ENCODE measurements at places on chromosomes 2 and 18. TPM values are rescaled to one million over a fixed set of nuclear protein-coding genes. Genes with fewer than 3 reads are reported as not detected.

- peak; percentile 55 for DNase-seq
These were observed 3.3 kb upstream of the ZBTB7C start for GRCh38 chr18:48412339-48412929.

The LOXHD1 gene
- total RNA-seq, result 0.11 TPM

- DNase-seq, result no peak
These were observed 249.7 kb downstream of the TPGS2 start for GRCh38 chr18:36578871-36579710.

- DNase-seq, result peak; percentile 27
These were observed 204.1 kb downstream of the NDUFA10 start for GRCh38 chr2:239820836-239821693.

GRCh38 chr18:13486686-13487085, 239.7 kb downstream of the FAM210A start:
- no peak for DNase-seq

DNA sequence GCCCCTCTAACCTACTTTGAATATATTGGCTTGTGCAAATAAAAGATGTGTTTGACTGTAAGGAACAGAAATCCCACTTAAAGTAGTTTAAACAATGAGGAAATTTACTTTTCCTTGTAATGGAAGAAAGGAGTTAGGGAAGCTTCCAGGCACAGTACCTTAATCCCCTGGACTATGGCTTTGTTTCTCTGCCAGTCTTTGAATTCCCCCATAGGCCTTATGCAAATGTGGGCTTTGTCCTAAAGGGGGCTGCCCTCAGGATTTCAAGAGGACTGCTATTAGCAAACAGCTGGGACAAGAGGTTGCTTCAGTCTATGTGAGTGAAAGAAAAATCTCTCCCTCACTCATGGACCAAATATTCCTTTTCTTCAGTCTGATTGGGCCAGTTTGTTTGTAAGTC, 255.1 kb upstream of the THSD7B start:
- DNase-seq, result peak; percentile 67

- DNase-seq, result no peak
These were observed 40.2 kb downstream of the MYOM1 start for GRCh38 chr18:3179430-3180089.

DNA sequence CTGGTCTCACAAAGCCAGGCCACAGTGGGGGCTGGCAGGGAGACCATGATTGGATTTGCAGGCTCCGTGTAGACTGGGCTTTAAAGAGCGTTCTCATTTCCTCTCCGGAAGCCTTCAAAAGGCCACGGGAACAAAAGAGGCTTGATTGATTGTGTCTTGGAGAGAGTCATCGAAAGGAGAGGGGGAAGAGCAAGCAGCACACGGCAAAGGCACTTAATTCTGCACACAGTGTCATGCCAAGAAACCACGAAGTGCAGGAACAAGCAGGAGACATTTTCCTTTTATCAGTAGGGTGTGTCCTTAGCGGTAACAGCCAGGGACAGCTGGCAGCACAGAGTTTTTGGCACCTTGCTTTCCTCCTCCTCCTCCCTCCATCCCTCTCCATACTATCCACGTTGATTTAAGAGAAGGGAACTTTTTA, 47.7 kb downstream of the GLI2 start:
- DNase-seq, result no peak

- DNase-seq, result no peak
These were observed 4.7 kb upstream of the ADCY3 start for GRCh38 chr2:24924732-24925131.

The PIAS2 gene
- 58.4 TPM for total RNA-seq

The FBLN7 gene
- 1.4 TPM for total RNA-seq

- DNase-seq, result no peak
These were observed 301.7 kb downstream of the PAX3 start for GRCh38 chr2:221997100-221997499.

The UGT1A7 gene
- total RNA-seq, result not detected

- DNase-seq, result no peak
These were observed 282.0 kb upstream of the PXDN start for GRCh38 chr2:2026252-2026831.

- no peak for DNase-seq
These were observed 37.9 kb downstream of the DARS1 start for GRCh38 chr2:135947483-135947882.

The OTOS gene
- total RNA-seq, result not detected

All from H9 (cell line).